ENCODE measurements at places on chromosomes 5 and 9. TPM values are rescaled to one million over a fixed set of nuclear protein-coding genes. Genes with fewer than 3 reads are reported as not detected.

RNF180 gene
- total RNA-seq = not detected

GRCh38 chr5:127223256-127223974 lies 67.2 kb upstream of the MEGF10 start:
- no peak for DNase-seq
- peaks cover 4% of the 10 kb centered on the region for H3K27me3 ChIP-seq
- H3K4me3 ChIP-seq = no peak overlapping the region
- H3K4me1 ChIP-seq = no peaks in the 10 kb centered on the region
- H3K27ac ChIP-seq = no peak overlapping the region

- DNase-seq = no peak
- H3K27me3 ChIP-seq = peaks cover 25% of the 10 kb centered on the region
- H3K4me3 ChIP-seq = no peak overlapping the region
- H3K27ac ChIP-seq = no peak overlapping the region
- H3K4me1 ChIP-seq = no peaks in the 10 kb centered on the region
- no peaks in the 10 kb centered on the region for H3K36me3 ChIP-seq
Measured at GRCh38 chr9:130471411-130472183, 26.8 kb downstream of the ASS1 start.

DNA sequence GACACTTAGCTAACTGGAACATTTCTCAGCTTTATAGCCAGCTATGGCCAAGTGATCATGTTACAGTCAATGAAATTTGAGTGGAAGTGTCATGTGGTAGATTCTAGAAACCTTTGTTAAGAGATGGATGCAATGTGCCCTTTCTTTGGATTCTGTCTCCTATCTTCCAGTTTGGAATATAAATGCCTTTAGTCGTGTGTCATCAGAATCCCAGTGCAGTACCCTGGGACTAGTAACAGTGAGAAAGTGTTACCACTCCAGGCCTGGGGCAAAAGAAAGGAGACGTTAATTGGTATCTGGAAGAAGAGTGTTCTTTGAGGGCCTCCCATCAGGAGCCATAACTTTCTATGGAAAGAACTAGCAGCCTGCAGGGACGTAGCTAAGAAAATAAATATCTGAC lies 149.6 kb downstream of the SNX18 start:
- H3K27me3 ChIP-seq = no peaks in the 10 kb centered on the region
- peaks cover 38% of the 10 kb centered on the region for H3K4me1 ChIP-seq
- no peak for DNase-seq
- no peak overlapping the region for H3K4me3 ChIP-seq
- H3K27ac ChIP-seq = no peak overlapping the region
- peaks cover 4% of the 10 kb centered on the region for H3K36me3 ChIP-seq

GRCh38 chr5:169154679-169155078 lies 146.3 kb downstream of the SLIT3 start:
- no peak for DNase-seq
- H3K4me3 ChIP-seq = no peak overlapping the region
- H3K27ac ChIP-seq = no peak overlapping the region
- H3K27me3 ChIP-seq = no peaks in the 10 kb centered on the region
- no peaks in the 10 kb centered on the region for H3K4me1 ChIP-seq

DNA sequence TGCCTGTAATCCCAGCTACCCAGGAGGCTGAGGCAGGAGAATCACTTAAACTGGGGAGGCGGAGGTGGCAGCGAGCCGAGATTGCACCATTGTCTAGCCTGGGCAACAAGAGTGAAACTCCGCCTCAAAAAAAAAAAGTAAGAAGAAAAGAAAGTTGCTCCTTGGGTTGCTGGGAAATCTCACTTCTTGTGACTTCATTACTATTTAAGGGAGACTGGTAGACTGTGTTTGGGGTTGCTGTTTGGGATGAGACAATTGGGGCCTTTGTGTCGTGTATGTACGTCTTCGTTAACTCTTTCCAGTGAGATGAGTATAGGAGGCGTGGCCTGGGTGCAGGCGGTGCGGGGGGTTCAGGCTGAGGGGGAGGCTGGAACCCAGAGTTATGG lies 11.6 kb downstream of the NDST1 start:
- no peaks in the 10 kb centered on the region for H3K4me1 ChIP-seq
- no peak overlapping the region for H3K4me3 ChIP-seq
- no peak overlapping the region for H3K27ac ChIP-seq
- no peaks in the 10 kb centered on the region for H3K36me3 ChIP-seq

GRCh38 chr5:166499447-166500240 lies 1791.8 kb upstream of the WWC1 start:
- H3K4me3 ChIP-seq = no peak overlapping the region
- H3K36me3 ChIP-seq = no peaks in the 10 kb centered on the region
- H3K4me1 ChIP-seq = no peaks in the 10 kb centered on the region
- H3K27ac ChIP-seq = no peak overlapping the region
- no peak for DNase-seq

GRCh38 chr5:83731638-83732037 lies 11.0 kb upstream of the HAPLN1 start:
- DNase-seq = no peak
- H3K4me3 ChIP-seq = no peak overlapping the region
- H3K36me3 ChIP-seq = no peaks in the 10 kb centered on the region
- no peaks in the 10 kb centered on the region for H3K27me3 ChIP-seq

DNA sequence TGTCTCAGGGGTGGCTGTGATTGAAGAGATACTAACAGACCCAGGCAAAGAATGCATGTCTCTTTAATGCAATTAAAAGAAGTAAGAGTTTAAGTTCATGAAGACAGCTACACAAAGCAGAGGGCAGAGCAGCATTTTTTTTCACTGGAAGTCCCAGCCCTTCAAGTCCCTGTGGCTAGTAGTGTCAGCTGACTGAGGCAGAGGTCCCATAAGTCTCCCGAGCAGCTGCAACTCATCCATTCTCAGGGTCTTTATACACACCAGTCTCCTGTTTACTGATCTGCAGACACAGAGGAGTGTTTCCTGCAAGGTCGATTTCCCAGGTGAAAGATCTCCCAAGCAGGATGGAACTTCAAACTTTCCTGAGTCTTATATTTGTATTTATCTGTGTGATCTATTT lies 169.4 kb upstream of the GLRA1 start:
- H3K27me3 ChIP-seq = no peaks in the 10 kb centered on the region
- H3K36me3 ChIP-seq = no peaks in the 10 kb centered on the region
- H3K27ac ChIP-seq = no peak overlapping the region
- no peak for DNase-seq
- peaks cover 5% of the 10 kb centered on the region for H3K4me1 ChIP-seq
- H3K4me3 ChIP-seq = no peak overlapping the region

DNA sequence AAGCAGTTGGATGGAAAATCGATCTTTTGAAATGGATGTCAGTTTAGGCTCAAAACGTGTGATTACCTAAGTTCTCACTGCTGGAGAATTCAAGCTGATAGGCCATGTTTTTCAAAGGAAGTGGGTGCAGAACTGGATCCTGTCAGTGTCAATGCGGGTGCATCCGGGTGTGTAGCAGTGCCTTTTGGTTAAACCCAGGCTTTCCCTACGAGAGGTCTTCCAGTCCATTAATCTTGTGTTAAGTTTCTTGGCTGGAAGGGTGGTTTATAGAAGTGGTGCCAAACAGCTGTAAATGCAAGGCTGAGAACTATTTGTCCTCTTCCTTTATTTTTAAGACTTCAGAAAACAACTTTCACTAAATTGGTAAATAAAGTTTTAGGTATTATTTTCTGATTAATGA lies 71.9 kb downstream of the DAPK1 start:
- DNase-seq = no peak
- H3K4me1 ChIP-seq = no peaks in the 10 kb centered on the region
- H3K4me3 ChIP-seq = no peak overlapping the region
- H3K27ac ChIP-seq = no peak overlapping the region

- DNase-seq = no peak
- no peaks in the 10 kb centered on the region for H3K36me3 ChIP-seq
- no peaks in the 10 kb centered on the region for H3K4me1 ChIP-seq
- H3K27ac ChIP-seq = no peak overlapping the region
Measured at GRCh38 chr9:80020530-80020929, 448.8 kb downstream of the TLE4 start.

DNA sequence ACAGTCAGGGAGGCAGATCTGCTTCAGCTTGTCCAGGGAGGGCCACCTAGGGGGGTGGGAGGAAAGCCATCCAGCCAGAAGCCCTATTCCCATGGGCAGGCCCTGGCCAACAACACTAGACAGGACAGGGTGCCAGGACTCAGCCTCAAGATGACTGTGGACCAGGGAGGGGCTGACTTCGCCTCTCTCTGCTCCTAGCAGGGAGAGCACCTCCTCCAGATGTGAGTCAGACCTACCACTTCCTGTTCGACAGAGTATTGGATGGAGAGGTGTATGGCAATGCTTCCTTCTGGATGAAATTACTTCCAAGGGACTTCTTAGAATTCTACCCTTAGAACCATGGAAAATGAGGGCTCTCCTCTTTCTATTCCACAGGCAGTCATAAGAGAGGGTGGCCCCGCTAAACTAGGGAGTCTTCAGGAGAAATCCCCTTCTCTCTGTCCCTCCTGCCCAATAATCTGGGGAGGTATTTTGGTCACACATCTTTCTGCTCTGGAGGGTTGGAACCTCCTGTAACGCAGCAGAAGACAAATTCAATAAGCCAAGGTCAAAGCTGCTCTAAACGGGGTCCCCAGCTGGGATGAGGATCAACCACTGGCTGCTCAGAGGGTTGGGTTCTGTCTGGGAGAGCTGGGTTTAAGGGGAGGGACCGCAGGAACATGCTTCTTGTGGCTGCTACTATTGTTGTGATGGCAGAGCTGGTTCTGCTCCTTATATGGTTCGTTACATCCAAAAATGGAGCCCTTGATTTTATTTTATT lies 23.2 kb upstream of the RCL1 start:
- H3K27me3 ChIP-seq = peaks cover 2% of the 10 kb centered on the region
- H3K36me3 ChIP-seq = peaks cover 2% of the 10 kb centered on the region
- H3K27ac ChIP-seq = no peak overlapping the region
- DNase-seq = no peak
- H3K4me1 ChIP-seq = peaks cover 14% of the 10 kb centered on the region

Data from activated T-helper 1 cell treated with anti-CD3 and anti-CD28 coated beads, Interleukin-12 subunit alpha, Interleukin-12 subunit beta, Interleukin-2, Interleukin-4 antibody, amounts not matched to agents 30 ng/mL and 10 ng/mL and 1 ng/mL, durations not matched to agents 14 hours and 24 hours and 36 hours (primary cell).